Neural crest cell (in vitro differentiated cells): ENCODE measurements at places on chromosomes 4 and X. TPM values are rescaled to one million over a fixed set of nuclear protein-coding genes. Genes with fewer than 3 reads are reported as not detected.

- H3K27ac ChIP-seq: peak overlapping the region; percentile 53
- H3K4me1 ChIP-seq: peaks cover 30% of the 10 kb centered on the region
- H3K36me3 ChIP-seq: no peaks in the 10 kb centered on the region
Observed at GRCh38 chrX:132750331-132751062, 207.9 kb downstream of the HS6ST2 start.

DNA sequence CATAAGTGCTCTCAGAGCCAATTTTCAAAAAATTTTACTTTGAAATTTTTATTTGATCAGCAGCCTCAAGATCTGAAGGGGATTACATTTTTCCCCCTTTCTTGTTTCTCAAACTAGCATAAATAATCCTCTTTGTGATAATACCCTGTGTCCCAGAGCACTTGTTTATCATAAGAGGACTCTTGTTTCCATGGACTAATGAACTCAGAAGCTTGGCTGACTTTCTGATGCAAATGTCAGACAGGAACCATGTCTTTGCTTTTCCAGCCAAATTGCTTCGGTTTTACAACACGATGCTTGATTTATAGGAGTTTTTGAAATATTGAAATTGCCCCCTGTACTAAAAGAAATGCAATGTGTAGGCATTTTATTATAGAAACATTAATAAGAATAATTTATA, 859.3 kb upstream of the LCORL start:
- no peaks in the 10 kb centered on the region for H3K27me3 ChIP-seq
- DNase-seq: no peak

DNA sequence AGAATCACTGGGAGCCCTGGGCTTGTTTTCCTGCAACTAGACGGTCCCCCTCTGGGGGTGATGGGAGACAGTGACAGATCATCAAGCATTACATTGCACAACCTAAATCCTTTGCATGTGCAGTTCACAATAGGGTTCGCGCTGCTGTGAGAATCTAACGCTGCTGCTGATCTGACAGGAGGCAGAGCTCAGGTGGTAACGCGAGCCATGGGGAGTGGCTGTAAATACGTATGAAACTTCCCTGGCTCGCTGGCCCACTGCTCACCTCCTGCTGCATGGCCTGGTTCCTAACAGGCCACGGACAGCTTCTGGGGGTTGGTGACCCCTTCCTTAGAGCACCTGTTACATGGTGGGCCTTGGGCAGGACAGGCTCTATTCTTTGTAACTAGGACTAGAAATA, 10.4 kb downstream of the PAQR3 start:
- peaks cover 9% of the 10 kb centered on the region for H3K4me1 ChIP-seq
- DNase-seq: no peak
- H3K36me3 ChIP-seq: peaks cover 20% of the 10 kb centered on the region
- no peaks in the 10 kb centered on the region for H3K27me3 ChIP-seq
- H3K27ac ChIP-seq: no peak overlapping the region

DNA sequence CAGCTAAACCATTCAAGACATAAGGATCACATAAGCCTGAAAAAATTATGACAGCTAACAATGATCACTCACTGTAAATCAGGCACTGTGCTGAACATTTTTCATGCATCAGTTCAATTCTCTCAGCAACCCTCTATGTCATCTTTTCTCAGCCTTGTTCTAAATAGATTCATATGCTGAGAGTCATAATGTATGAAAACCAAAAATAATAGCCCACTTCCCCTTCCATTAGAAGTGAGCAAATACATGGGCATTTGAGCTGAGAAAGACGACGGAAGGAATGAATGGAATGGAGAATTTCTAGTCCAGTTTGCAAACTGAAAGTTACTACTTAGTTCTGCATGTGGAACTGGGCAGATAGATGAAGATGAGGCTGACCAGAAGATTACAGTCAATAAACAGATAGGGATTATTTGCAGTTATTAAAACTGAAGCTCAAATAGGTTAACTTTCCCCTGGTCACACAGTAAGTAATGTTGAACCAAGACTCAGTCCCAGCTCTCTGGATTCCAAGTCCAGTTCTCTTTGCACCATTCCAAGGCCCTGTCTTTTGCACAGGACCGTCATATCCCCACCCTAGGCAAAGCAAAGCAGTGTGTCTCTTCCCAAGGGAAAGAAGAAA, 1.6 kb upstream of the SH3RF1 start:
- peaks cover 4% of the 10 kb centered on the region for H3K27me3 ChIP-seq
- peaks cover 22% of the 10 kb centered on the region for H3K4me1 ChIP-seq
- H3K36me3 ChIP-seq: no peaks in the 10 kb centered on the region
- no peak for DNase-seq
- H3K4me3 ChIP-seq: peak overlapping the region; percentile 83

DNA sequence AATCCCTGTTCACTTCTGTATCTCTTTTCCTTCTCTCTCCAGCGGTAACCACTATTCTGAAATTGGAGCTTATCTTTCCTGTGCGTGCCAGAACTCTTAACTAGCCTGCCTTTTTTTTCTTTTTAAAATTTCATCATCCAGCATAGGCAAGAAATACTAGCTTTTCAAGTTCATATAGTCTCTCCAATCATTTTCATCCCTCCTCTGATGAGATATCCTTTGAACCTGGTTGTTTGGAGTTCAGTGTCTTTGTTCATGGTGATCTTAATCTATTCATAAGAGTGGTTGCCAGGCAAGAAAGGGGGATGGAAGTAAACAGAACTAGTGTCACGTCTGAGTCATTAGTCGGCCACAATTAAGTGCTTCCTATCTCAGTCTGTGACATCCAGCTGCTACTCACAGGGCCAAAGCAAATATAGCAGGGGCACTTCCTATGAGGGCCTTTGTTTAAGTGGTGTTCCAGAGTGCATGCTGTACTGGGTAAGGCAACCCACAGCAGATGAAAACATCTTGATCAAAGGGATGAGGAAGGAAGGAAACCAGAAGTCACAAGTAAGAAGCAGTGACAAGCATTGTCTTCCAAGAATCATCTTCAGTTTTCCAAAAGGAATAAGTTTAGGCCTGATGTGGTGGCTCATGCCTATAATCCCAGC, 56.4 kb upstream of the XIAP start:
- no peak overlapping the region for H3K4me3 ChIP-seq
- no peaks in the 10 kb centered on the region for H3K27me3 ChIP-seq
- no peaks in the 10 kb centered on the region for H3K36me3 ChIP-seq
- peaks cover 6% of the 10 kb centered on the region for H3K4me1 ChIP-seq

GRCh38 chr4:186634591-186635128, 79.3 kb upstream of the MTNR1A start:
- H3K36me3 ChIP-seq: peaks cover 35% of the 10 kb centered on the region
- H3K4me3 ChIP-seq: no peak overlapping the region
- no peaks in the 10 kb centered on the region for H3K27me3 ChIP-seq
- no peak for DNase-seq
- H3K27ac ChIP-seq: no peak overlapping the region
- peaks cover 8% of the 10 kb centered on the region for H3K4me1 ChIP-seq

GRCh38 chr4:182808673-182809416, 108.3 kb downstream of the DCTD start:
- DNase-seq: no peak
- peak overlapping the region; percentile 53 for H3K4me3 ChIP-seq
- H3K36me3 ChIP-seq: peaks cover 11% of the 10 kb centered on the region
- H3K4me1 ChIP-seq: peaks cover 29% of the 10 kb centered on the region
- peaks cover 6% of the 10 kb centered on the region for H3K27me3 ChIP-seq
- H3K27ac ChIP-seq: no peak overlapping the region

- H3K27me3 ChIP-seq: peaks cover 46% of the 10 kb centered on the region
- H3K4me1 ChIP-seq: peaks cover 16% of the 10 kb centered on the region
- H3K27ac ChIP-seq: no peak overlapping the region
- H3K36me3 ChIP-seq: peaks cover 3% of the 10 kb centered on the region
- peak overlapping the region; percentile 84 for H3K4me3 ChIP-seq
- DNase-seq: no peak
Observed at GRCh38 chr4:1010395-1011021, 918 bp upstream of the FGFRL1 start.

DNA sequence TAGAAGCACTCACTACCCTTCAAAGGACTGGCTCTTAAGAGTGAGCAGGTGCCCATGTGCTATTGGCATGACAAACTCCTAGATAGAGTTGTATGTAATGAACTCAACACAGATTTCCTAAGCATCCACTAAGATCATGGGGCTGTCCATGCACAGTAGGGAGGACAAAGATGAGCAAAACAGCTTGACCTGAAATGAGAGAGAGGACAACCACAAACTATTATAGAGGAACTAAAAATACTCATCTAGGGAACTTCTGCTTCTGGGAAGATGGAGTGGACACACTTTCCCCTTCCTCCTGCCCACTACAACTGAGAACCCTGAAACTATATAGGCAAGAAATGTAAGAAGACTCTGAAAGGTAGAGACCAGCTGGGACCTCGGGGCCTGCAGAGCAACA, 20.8 kb upstream of the TMEM128 start:
- H3K4me3 ChIP-seq: no peak overlapping the region
- no peaks in the 10 kb centered on the region for H3K27me3 ChIP-seq
- H3K4me1 ChIP-seq: no peaks in the 10 kb centered on the region
- peaks cover 5% of the 10 kb centered on the region for H3K36me3 ChIP-seq
- DNase-seq: no peak

- no peak for DNase-seq
- H3K4me1 ChIP-seq: peaks cover 8% of the 10 kb centered on the region
- H3K36me3 ChIP-seq: no peaks in the 10 kb centered on the region
Observed at GRCh38 chr4:37241647-37242046, 2.9 kb upstream of the NWD2 start.

GRCh38 chr4:87589531-87589930, 18.8 kb upstream of the DSPP start:
- H3K4me1 ChIP-seq: peaks cover 3% of the 10 kb centered on the region
- H3K27me3 ChIP-seq: no peaks in the 10 kb centered on the region
- H3K36me3 ChIP-seq: peaks cover 4% of the 10 kb centered on the region
- no peak for DNase-seq
- H3K27ac ChIP-seq: no peak overlapping the region

- DNase-seq: peak; percentile 5
- no peak overlapping the region for H3K27ac ChIP-seq
- H3K4me1 ChIP-seq: no peaks in the 10 kb centered on the region
- H3K27me3 ChIP-seq: no peaks in the 10 kb centered on the region
Observed at GRCh38 chrX:38166478-38167083, 54.1 kb downstream of the SRPX start.

DNA sequence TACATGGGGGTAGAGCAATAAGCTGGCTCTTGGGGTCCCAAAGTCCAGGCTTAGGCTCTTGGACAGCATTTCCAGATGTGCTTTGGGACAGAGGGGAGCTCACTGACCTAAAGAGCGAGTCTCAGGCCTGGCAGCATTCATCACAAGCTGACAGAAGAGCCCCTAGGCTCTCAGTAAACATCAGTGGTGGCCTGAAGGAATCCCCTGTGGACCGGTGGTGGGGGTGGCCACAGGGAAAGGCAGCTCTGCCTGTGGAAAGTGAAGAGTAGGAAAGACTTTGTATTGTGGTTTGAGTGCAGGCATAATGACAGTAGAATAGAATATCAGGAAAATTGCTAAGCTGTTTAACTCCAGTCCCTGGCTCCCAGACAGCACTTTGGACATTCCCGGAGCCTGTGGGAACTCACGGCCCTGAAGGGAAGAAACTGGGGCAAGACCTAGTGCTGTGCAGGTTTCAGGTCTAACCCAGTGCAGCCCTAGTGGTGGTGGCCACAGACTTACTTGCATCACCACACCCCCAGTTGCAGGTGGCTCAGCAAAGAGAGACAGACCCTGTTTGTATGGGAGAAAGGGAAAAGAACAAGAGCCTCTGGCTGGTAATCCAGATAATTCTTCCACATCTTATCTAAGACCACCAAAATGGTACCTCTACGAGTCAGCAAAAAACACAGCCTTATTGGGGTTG, 141.9 kb downstream of the MAB21L2 start:
- H3K27me3 ChIP-seq: no peaks in the 10 kb centered on the region
- H3K27ac ChIP-seq: no peak overlapping the region
- peaks cover 6% of the 10 kb centered on the region for H3K4me1 ChIP-seq
- DNase-seq: no peak
- no peak overlapping the region for H3K4me3 ChIP-seq
- H3K36me3 ChIP-seq: peaks cover 27% of the 10 kb centered on the region

- H3K27ac ChIP-seq: no peak overlapping the region
- no peaks in the 10 kb centered on the region for H3K27me3 ChIP-seq
- H3K4me1 ChIP-seq: peaks cover 3% of the 10 kb centered on the region
- peaks cover 22% of the 10 kb centered on the region for H3K36me3 ChIP-seq
- H3K4me3 ChIP-seq: no peak overlapping the region
Observed at GRCh38 chrX:106959901-106960300, 39.7 kb downstream of the CLDN2 start.

DNA sequence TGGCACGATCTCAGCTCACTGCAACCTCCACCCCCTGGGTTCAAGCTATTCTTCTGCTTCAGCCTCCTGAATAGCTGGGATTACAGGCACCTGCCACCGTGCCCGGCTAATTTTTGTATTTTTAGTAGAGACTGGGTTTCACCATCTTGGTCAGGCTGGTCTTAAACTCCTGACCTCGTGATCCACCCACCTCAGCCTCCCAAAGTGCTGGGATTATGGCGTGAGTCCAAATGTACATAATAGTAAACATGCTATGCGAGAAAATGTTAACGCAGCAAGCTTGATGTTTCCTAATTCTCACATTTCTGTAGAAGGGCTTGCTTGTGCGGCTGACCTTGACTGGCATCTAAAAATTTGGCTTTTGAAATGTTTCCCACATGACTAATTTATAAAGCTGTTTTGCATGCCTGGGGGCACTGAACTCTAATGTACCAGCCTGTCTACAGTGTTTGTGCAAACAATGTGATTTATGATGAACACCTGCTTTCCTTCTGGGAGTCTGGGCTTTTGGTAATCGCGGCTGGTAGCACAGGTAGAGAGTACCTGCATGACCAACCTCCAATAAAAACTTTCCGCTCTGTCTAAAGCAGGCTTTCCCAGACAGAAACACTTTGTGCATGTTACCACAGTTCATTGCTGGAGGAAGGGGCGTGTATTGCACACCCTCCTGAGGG, 216.8 kb downstream of the IL15 start:
- H3K4me3 ChIP-seq: no peak overlapping the region
- no peaks in the 10 kb centered on the region for H3K27me3 ChIP-seq
- peak overlapping the region; percentile 44 for H3K27ac ChIP-seq
- no peak for DNase-seq
- H3K4me1 ChIP-seq: no peaks in the 10 kb centered on the region
- H3K36me3 ChIP-seq: no peaks in the 10 kb centered on the region

GRCh38 chrX:378443-378842, 8.3 kb downstream of the PPP2R3B start:
- no peak for DNase-seq
- H3K4me1 ChIP-seq: peaks cover 24% of the 10 kb centered on the region
- H3K27ac ChIP-seq: no peak overlapping the region
- peak overlapping the region; percentile 41 for H3K4me3 ChIP-seq
- H3K27me3 ChIP-seq: peaks cover 20% of the 10 kb centered on the region
- no peaks in the 10 kb centered on the region for H3K36me3 ChIP-seq

ASB12 gene
- total RNA-seq: 0.61 TPM in 2 replicates

EMCN gene
- total RNA-seq: not detected in 2 replicates

VGLL1 gene
- total RNA-seq: not detected in 2 replicates

SYNPO2 gene
- total RNA-seq: 0.07 and 0.18 TPM in 2 replicates

ABLIM2 gene
- total RNA-seq: 3.8 and 6.8 TPM in 2 replicates

ENPEP gene
- total RNA-seq: 4.5 and 7.3 TPM in 2 replicates

MAGIX gene
- 1.4 and 1.6 TPM in 2 replicates for total RNA-seq

SEL1L3 gene
- total RNA-seq: 3.4 and 3.5 TPM in 2 replicates

SH2D1A gene
- 1.5 and 1.9 TPM in 2 replicates for total RNA-seq

SPANXN3 gene
- not detected in 2 replicates for total RNA-seq

GTPBP6 gene
- 81.3 and 81.9 TPM in 2 replicates for total RNA-seq

RBMXL3 gene
- total RNA-seq: not detected in 2 replicates
